ENCODE measurements at places on chromosomes 12 and 14.

DNA sequence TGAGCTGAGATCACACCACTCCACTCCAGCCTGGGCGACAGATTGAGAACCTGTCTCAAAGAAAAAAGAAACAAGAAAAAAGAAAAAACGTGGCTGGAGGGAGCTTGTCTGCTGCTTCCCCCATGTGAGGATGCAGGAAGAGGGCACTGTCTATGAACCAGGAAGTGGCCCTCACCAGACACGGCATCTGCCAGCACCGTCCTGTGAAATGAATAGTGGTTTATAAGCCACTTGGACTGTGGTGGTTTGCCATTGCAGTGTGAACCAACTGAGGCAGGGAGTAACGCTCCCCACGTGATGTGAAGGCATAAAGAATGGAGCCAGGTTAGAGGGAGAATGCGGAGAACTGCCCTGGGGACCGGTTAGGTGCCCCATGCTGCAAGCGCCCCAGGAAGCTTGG, 4.5 kb upstream of the BRF1 start:
- DNase-seq, result no peak

DNA sequence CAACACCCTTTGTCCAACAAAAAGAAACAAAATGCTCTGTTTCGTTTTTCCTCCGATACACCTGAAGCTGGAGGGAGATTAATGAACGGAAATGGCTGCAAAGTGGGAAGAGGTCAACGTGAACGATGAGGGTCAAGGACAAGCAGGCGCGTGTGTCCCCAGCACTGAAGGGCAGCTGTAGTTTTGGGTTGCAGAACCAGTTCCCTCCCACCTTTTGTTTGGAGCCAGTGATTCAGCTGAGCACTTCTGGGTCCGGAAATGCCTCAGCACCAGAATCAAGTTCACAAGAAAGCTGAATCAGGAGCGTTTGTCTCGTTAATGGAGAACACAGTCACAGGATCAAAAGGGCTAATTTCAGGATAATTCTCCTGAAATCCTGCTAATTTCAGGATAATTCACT, 51.1 kb upstream of the PWP1 start:
- no peak for DNase-seq

DNA sequence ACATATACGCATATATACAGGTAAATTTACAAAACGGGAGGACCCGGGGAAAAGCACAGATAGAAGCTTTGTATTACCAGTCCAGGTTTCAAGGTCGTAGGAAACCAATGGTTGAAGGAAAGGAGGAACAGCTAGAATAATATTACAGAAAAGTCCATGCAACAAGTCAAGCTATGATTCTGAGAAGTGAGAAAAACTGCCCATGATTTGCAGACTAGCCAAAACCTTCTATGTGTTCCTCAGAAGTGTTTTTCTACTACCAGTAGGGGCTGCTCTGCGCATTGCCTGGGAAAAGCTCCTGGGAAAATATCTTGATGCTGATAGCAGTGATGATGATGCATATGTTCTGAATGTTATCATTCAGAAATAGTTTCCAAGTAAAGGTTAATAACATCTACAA, 2.2 kb downstream of the PDZRN4 start:
- DNase-seq, result no peak

DNA sequence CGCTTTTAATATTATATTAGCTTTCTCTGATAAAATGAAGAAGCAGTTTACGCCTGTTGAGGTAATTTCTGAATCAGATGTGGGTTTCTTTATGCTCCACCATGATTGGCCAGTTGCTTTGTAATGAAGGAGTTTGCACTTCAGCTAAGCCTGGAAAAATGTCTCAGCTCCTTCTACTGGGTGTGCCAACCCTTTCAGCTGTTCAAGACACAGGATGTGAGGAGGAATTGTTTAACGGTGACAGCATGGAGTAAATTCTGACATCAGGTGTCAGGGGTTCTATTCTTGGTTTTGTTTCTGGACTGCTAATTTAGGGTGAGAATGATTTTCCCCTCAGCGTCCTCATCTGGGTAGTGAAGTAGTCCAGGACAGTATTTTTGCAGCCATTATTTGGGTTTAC, 43.5 kb downstream of the FLRT2 start:
- DNase-seq, result no peak

- DNase-seq, result no peak
Measured at GRCh38 chr14:35016568-35016967, 29.5 kb upstream of the FAM177A1 start.

GRCh38 chr14:36173161-36173560, 3.4 kb downstream of the PTCSC3 start:
- no peak for DNase-seq

GRCh38 chr14:48251290-48251689, 575.9 kb upstream of the MDGA2 start:
- DNase-seq, result no peak

DNA sequence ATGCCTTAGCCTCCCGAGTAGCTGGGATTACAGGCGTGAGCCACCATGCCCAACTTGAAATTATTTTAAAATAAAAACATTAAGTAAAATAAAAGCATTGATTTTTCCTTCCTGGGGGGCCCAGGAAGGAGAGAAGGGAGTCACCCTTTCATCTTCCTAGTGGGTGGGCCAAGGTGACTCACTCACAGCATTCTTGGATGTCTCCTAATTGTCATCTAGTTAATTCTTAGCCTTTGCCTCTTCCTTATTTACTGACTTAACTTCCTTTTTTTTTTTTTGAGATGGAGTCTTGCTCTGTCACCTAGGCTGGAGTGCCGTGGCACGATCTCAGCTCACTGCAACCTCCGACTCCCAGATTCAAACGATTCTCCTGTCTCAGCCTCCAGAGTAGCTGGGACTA, 29.2 kb downstream of the TMEM120B start:
- no peak for DNase-seq

- no peak for DNase-seq
Measured at GRCh38 chr12:93521225-93522080, 51.0 kb upstream of the SOCS2 start.

DNA sequence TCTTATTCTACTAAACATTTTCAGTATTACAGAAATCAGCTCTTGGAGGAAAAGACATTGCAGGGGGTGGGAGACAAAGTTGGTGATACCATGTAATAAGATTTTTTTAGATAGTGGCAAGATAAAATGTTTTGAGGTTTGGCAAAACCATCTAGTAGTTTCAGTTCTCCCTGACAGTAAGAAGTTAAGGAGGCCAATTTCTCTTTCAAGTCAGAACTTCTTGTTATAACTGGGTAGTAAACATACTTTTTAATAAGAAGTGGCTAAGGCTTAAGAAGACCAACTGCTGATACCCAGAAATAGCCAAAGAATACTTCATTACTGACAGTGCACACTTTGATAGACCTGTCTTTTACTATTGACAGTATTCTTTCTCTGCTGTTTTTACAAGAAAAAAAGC, 452.3 kb downstream of the DIO2 start:
- DNase-seq, result no peak

- no peak for DNase-seq
Measured at GRCh38 chr12:16939871-16940306, 333.9 kb upstream of the LMO3 start.

GRCh38 chr12:122199484-122200355, 3.8 kb upstream of the B3GNT4 start:
- DNase-seq, result no peak

DNA sequence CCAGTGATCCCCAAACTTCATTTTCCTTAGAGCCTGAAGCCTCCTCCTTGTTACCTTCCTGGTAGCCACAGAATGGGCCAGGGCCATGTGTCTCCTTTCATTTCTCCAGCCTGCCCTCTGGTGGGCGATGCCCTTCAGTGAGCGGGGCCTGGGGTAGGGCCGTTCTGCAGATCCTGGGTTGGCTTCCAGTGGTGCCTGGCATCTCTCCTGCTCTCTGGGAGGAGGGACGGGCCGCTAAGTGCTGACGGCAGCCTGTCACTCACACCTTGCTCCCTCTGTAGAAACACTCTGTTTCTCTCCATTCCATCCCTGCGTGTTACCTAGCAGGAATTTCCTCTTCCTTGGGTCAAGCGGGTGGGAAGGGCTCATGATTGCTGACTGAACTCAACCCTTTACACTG, 232.1 kb downstream of the CACNA1C start:
- DNase-seq, result no peak

- no peak for DNase-seq
Measured at GRCh38 chr12:111754671-111755070, 12.1 kb upstream of the ALDH2 start.

DNA sequence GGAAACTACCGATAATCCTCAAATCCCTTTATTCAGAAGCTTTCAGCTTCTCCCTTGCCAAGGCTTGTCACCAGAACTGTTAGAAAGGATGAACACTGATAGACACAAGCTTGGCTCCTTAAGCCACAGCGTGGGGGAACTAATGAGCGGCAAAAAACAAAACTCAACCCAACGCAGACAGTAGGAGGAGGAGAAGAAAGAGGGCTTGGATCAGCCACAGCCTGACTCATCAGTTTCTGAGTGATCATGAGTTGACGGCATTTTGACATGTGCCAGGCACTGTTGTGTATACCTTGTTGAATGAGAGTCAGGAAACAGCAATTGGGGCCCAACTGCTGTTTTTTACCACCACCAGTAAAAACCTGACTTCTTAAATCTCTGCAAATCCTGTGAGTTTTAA, 23.7 kb downstream of the PLXNC1 start:
- no peak for DNase-seq

GRCh38 chr14:91516663-91517388, 6.7 kb upstream of the PPP4R3A start:
- DNase-seq, result no peak

All from stimulated activated CD4-positive, alpha-beta T cell treated with anti-CD3 and anti-CD28 coated beads, Interleukin-15, amount 100 ng/mL, for 1 hour (primary cell).